ENCODE measurements at places on chromosomes 5 and 9.

GRCh38 chr9:124450241-124450924, at the start of gene ADGRD2:
Gene ADGRD2, plus strand, starts transcription at chr9:124450451. Its CDS starts 1,216 bp downstream, at chr9:124451667.
- no peak for DNase-seq

- DNase-seq = no peak
These were observed 377.0 kb downstream of the GLIS3 start for GRCh38 chr9:3922846-3923245.

GRCh38 chr5:78550891-78551290, 97.7 kb downstream of the LHFPL2 start:
- DNase-seq = no peak

GRCh38 chr5:103669615-103670014, 107.0 kb upstream of the NUDT12 start:
- DNase-seq = no peak

GRCh38 chr9:5375790-5376477, 36.3 kb upstream of the RLN1 start:
- DNase-seq = no peak

DNA sequence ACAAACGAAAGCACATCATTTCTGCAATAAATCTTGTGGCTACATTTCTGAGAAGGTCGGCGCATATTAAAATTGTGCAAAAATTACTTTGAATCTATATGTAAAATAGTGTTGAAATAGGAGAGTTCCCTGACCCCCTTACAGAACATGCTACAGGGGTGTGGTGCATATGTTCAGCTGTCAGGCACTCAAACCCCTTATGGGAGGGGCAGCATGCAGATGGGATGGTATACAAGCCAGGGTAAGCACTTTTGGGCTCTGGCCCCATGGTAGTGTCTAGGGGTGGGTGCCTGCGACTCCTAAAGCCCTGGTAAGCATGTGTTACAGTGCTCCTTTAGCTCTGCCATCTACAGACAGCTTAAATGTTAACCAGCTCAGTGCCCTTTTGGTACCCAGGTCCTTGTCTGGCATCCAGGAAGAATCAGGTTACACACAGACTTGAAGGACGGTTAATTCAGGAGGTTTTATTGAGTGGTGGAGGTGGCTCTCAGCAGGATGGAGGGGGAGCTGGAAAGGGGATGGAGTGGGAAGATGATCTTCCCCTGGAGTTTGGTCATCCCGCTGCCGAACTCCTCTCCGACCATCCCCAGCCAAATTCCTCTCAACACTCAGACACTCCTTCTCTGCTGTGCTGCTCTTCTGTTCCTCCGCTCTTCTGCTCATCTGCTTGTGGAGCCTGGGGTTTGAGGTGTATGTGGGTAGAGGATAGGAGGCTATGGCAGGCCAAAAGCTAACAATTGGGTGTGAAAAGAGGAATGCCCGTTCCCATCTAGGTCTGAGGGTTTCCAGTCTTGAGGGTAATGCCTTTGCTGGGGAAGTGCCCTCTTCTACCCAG, 84.6 kb upstream of the RASEF start:
- no peak for DNase-seq

DNA sequence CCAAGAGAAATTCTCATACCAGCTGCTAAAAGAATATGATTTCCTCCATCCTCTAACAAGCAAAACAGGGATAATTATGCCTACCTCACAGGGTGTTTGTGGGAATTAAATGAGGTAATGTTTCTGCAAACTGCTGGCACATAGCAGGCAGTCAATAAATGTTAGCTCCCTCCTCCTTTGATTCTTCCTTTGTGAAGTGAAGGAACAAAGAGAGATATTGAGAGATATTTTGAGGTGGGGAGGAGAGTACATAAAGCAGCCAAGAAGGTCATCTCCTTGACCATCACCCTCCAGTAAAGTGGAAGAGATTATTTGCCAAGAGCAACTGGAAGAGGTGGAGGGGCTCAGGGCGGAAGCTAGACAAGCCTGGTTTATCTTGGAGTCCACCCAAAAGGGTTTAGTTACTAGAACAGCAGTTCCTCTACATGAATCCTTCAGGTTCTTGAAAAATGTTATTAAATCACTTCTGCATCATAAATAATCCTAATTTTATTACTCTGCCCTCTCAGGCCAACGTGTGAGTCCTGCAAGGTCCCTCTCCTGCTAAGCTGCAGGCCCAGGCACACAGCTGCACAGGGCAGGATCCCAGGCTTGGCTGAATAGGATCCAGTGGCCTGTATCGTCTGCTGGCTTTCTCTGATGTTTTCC, 35.0 kb upstream of the TLE1 start:
- DNase-seq = no peak

- no peak for DNase-seq
These were observed 91.9 kb upstream of the OTULINL start for GRCh38 chr5:14489643-14490042.

DNA sequence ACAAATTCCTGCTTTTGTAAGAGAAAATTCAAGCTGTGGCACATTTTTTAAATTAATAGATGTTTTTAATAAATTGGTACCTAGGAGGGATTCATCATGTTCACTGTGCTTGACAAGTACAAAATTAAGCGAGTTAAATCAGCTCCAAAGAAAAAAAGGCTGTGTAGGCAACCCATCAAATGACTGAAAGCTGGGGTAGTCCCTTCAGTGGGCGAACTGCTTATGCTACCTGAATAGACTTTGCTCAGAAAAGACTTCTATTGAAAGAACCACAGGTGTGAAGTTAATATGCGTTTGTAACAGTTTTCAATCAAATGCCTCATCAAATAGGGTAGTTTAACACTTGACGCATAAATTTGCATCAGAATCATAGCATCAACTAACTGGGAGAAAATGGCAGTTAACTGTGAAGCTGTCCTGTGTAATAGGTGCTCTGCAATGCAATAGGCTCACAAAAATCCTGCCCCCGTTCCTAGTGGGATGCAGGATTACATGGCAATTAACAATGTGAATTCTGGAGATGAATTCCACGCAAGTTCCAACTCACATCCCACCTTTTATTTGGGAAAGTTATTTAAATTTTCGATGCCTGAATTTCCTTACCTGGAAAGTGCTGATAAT, 14.4 kb upstream of the ARL15 start:
- DNase-seq = no peak

- no peak for DNase-seq
These were observed 292.4 kb downstream of the TRIM32 start for GRCh38 chr9:116979456-116979855.

DNA sequence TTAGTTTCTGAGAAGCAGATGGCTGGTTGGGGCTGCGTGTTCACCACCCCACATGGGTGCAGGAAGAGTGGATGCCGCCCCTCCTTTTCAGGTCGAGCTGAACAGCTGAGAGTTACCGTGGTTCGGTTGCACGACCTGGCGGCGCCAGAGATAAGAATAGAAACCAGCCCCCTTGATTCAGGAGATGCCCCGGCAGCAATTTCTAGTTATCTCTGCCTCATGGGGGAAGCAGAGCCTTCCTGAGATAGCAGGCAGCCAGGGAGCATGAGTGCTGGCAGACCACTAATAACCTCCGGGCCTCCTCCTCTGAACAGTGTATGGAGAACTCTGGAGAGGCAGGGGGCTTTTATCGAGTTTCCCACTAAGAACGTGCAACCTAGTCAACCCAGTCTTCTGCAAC, 177.8 kb downstream of the NSG2 start:
- DNase-seq = no peak
